D341Med (cell line): ENCODE measurements at places on chromosomes 2 and 18.
A peak's percentile ranks its signal among the peaks of the same experiment; 100 is the strongest.

GRCh38 chr2:75224636-75225094 is 25.3 kb upstream of the TACR1 start:
- DNase-seq, result no peak

GRCh38 chr2:182894174-182894573 is 27.7 kb upstream of the FRZB start:
- no peak for DNase-seq

DNA sequence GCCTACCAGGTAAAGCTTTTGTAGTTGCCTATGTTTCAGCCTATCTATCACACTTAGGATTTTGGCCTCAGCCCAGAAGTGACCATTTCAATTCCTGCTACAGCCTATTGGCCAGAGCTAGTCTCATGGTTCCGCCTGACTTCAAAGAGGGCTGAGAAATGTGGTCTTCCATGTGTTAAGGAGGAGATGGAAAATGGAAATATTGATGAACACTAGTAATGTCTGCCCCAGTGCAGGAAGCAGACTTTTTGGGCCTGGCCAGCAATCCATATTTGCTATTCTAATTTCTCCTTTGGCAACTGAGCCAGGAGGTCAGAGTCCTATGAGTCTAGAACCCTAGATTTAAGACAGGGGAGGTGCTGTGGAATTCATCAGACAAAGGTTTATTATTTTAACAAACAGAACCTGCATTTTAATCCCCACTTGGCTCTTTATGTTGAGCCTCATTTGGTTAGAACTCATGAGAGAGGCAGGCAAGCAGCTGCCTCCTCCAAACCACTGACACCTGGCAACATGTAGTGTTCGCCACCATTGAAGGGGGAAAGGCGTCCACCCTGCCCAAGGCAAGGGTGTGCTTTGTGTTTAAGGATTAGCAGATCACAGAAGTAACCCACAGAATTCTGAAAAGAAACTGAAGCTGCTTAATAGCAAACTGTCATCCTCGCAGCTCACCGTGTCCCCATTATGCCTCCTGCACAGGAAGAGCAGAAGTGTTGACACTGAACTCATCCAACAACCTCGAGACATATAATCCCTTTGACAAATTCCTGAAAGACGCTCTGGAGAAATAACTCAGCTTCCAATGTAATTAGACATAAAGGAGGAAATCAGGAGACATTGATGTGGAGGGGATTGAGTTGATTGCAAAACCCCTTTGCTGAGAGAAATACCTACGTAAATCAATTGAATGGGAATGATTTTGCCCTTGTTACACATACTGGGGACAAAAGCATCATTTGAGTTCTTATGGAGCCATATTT is 47.7 kb upstream of the SCG2 start:
- no peak for DNase-seq

GRCh38 chr18:60693426-60693825 is 320.9 kb upstream of the MC4R start:
- no peak for DNase-seq

DNA sequence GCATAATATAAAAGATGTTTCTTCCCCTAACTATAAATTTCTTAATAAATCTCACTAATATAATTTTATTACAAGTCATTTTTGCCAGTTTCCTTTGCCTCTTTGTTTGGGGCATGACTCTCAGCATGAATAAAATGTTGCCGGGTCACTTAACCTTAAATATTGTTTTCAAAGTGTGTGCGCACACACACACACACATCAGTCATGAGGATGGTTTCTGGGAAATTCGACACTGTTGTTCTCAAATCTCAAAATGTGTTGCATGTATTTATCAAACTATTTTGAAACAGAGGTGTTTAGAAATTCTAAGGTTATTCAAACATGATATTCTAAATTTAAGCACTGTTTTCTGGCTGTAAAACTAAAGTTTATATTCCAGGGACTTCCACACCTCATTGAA is 31.5 kb downstream of the FAP start:
- DNase-seq, result no peak

DNA sequence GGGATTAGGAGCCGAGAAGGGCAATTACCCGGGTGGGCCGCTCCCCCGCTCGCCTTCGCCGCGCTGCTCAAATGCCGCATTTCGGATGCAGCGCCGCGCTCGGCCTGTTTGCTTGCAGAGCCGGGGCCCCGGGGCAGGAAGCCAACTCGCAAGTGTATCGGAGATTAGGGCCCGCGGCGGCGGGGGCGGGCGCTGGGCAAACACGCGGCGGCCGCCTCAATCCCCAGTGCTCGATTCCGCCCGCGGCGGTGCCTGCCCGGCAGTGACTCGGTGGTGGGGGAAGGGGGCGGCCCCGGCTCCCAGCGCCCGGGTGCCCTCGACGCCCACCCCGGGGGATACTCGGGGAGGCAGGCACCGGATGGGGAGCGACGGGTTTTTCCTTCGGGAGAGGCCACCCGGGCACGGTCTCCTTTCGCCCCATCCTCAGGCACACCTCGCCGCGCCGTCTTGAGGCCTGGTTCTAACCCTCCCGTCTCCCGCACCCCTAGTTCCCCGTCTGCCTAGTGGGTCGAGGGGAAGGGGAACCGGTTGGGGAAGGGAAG is 26.6 kb upstream of the NOTO start:
- DNase-seq, result peak; percentile 84

DNA sequence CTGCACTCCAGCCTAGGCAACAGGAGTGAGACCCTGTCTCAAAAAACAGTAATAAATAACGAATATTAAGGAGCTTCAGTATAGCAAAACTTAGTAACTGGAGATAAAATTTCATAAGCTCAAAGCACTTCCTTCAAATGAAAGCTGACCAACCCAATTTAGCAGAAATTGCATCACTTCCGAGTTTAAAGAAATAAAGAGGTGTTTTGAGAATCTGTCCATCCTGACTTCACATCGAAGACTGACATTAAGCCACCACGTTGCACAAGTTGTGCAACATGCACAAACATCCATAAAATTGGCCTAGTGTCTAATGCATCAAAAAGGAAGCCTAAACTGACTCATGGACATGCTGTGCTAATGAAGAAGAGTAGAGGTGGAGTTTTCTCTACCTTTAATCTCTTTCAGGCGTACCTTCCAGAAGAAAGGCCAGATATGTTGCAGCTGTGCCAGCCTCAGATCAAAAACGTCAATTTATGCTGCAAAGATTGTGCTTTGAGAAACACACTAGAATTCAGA is 7.7 kb upstream of the DSG3 start:
- no peak for DNase-seq

- DNase-seq, result no peak
Measured at GRCh38 chr18:39596891-39597290, 2031.3 kb upstream of the CELF4 start.

GRCh38 chr18:22667616-22668422 is 250.1 kb upstream of the CTAGE1 start:
- DNase-seq, result no peak

DNA sequence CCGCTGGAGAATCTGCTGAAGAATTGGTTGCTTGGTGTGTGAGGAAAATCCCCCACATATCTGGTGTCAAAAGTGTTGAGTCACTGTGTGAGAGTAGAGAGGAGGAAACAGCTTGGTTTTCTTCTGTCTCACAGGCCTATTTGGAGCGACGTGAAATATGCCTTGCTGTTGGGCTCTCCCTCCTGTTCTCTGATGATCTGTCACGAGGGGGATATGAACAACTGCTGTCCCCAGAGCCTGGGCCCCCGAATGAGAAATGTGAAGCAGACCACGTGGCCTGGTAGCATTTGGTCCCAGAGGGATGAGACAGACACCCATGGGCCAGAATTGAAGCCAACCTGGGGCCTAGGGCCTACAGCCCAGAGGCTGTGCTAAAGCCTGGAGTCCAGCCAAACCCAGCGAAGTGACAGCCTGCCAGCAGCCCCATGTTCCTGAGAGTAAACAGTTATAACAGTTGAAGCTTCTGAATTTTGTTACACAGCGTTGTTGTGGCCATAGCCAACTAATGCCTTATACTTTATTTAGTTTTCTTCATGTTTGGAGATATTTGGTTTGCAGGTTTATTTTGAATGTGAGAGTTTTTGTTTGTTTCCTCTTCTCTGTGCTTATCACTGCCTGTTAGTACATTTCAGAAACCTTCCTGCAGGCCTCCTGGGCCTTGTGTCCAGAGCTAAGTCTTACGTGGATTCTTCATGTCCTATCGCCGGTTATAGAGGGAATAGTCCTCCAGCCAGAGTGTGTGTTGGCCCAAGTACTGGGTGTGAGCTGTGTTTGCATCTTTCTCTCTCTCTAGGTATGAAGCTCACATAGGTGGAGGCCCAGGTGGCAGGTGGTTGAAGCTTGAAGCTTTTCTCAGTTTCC is 18.7 kb upstream of the COLEC12 start:
- DNase-seq, result no peak

DNA sequence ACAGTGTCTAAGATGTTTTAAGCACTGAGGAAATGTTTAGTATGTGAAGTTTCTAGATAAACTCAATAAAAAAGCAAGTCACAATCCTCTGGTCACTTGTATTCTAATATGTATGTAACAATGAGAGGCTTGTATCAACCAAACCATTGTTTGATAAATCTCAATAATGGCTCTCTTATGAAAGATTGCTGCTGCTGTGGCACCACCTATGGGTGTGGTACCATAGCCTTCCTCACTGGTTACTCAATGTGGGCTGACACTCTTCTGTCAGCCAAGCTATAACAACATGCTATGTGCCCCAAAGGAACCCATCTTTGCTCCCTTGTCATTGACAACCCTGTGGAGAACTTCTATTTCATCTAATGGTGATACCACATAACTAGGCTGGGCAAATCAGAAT is 12.6 kb upstream of the RAB1A start:
- peak; percentile 37 for DNase-seq
